ENCODE measurements at places on chromosomes 4 and X.

GRCh38 chr4:35697210-35697736 lies 547.0 kb downstream of the ARAP2 start:
- DNase-seq, result no peak

DNA sequence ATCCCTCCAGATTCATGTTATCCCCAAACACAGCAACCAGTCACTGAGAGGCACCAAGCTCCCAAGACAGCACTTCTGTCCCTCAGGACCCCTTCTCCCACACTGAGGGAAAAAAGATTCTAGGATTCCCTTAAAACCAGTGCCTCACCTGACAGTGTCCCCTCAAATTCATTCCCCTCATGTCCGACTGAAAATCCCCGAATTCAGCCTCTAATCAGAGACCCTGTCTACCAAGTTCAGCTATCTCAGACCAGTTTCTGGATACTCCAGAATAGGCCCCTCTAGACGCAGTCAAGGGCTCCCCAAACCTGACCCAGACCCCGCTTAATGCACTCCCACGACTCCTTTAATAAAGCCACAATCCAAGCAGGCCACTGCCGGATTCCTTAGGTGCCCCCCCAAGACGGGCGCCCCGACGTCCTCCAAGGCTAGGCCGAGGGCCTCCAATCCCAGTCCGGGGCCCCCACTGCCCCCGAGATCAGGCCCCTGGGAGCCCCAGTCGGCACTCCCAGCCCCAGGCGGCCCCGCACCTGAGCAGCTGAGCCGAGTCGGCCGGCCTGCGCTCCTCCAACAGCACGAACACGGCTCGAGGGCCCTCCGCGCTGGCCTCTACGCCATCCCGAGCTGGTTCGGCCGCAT lies 457 bp downstream of the TFE3 start:
- no peak for DNase-seq

DNA sequence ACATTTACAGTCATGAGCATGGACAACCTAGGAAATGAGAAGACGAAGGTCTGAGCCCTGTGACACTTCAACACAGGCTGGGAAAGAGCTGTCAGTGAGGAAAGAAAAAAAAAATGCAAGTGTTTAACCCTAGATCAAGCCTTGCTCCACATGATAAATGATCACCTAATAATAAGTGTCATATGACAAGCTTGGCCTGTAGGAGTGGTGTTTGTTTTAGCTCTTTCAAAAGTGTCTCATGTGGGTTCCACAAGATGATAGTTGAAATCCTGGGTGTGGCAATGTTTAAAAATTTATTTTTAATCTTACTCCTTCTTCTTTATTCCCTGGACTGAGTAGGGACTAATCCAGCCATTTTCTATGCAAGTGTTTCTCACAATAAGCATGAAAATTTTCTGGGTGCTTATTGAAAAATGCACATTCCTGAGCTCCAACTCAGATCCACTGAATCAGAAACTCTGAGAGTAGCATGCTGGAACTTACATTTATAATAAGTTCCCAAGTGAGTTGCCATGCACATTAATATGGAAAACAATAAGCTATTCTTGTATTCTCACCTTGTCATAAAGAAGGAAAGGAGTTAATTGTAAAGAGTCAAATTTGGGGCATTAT lies 138.3 kb downstream of the AREG start:
- no peak for DNase-seq

GRCh38 chrX:149522916-149523315 lies 17.8 kb upstream of the IDS start:
- DNase-seq, result no peak

DNA sequence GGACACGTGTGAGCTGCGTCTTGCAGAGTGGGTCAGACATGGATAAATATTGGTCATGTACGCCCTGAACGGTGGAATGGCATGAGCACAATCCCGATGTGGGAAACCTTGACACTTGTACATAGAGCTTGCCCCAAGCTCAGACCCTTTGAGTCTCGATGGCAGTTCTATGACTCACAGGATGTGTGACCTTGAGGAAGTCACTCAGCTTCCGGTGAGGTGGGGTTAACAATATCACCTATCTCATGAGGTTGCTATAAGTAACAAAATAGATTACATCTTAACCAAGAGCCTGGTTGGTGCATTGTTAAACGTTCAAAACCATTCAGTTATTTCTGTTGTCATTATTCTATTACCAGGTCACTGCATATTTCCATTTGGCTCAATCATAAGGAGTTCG lies 109.1 kb upstream of the TBL1X start:
- DNase-seq, result no peak

All from stimulated activated CD4-positive, alpha-beta T cell treated with anti-CD3 and anti-CD28 coated beads, Interleukin-12 subunit alpha, Interleukin-12 subunit beta, amount 100 ng/mL, for 4 hours (primary cell).